ENCODE measurements at places on chromosomes 2 and 18.
A peak's percentile ranks its signal among the peaks of the same experiment; 100 is the strongest.

DNA sequence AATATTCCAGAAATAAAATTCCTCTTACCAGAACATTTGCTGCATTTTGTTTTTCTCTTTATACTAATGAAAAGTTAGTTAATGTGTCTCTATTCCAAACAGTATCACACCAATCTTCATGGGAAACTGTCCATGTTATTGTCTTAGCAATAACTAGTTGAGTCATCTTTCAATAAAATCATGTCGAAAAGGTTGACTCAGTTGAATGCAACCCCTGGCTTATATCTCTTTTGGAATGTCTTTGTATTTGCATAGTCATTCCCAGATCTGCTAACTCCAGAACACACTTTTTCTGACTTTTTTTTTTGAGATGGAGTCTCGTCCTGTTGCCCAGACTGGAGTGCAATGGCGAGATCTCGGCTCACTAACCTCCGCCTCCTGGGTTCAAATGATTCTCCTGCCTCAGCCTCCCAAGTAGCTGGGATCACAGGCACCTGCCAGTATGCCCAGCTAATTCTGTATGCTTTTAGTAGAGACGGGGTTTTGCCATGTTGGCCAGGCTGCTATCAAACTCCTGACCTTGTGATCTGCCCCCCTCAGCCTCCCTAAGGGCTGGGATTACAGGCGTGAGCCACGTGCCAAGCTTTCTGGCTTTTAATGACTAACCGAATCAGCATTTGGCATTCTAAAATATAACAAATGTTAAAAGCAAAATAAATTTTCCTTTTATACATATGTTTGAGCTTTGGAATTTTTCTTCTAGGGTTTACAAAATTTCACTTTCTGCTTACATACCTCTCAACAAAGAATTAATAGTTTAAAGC lies 133.2 kb upstream of the GULP1 start:
- peak; percentile 5 for DNase-seq

DNA sequence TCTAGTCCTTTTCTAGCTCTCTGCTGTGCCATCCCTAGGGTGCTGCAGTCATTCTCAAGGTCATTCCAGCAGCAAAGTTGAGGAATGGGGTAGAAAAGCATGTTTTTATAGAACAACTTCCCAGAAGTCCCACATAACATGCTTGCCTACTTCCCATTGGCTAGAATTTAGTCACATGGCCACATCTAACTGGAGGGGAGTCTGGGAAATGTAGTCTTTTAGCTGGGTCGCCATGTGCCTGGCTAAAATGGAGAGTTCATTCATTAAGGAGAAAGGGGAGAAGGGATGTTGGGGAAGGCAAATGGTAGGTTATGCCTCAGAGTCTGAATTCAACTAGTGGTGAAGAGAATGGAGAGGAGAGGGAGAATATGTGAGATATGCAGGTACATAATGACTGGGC lies 85.7 kb downstream of the SLC4A3 start:
- no peak for DNase-seq

DNA sequence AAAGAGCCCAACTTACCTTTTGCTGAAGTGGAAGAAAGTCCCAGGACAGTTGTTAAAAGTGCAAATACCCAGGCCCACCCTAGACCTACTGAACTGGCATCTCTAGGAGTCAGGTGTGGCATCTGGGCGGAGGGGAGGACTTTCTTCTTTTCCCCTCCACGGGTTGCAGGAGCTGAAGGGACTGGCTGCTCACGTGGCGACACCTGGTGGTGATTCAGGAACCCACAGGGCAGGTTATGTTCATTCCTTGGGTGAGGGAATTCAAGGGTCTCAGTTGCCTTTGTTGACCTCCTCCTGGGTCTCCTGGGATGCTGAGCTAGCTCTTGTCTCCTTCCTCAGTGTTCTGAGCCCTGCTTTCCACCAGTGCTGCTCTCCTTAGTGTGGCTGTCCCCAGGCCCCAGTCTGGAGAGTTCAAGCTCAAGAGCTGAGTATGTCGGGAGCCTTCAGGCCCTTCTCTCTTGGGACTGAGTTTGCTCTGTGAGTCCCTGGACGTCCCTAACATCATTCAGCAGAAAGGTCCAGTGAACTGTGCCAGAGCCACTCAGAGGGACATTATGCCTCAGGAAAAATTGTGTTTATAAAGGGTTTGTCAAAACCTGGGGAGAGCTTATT lies 56.9 kb downstream of the DYSF start:
- DNase-seq, result no peak

- DNase-seq, result no peak
Measured at GRCh38 chr2:74849228-74849892, 15.4 kb downstream of the HK2 start.

DNA sequence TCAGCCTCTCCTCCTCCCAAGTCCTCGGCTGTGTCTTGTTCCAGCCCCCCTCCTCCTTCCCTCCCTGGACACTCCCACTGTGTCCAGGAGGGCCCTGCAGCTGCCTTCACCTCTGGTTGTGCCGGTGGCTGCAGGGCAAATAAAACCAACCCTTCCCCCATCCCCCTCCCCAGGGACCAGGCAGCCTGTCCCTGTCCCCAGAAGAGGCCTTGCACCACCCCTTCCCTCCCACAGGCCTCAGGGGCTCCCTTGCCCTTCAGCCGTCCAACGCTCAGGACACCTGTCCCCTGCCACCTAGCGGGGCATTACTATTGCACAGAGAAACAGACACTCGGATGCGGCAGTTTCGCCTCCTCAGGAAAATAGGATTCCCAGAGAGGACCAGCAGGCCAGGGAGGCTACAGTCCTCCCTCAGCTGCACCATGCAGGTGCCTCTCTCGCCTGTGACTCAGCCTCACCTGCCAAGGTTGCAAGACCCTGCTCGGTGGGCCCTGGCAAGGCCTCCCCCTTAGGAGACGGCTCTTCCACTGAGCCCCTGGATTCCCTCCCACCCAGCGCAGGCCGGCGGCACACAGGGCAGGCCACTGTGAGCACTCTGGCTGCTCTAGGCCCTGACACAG lies 5.5 kb upstream of the GPC1 start:
- no peak for DNase-seq

DNA sequence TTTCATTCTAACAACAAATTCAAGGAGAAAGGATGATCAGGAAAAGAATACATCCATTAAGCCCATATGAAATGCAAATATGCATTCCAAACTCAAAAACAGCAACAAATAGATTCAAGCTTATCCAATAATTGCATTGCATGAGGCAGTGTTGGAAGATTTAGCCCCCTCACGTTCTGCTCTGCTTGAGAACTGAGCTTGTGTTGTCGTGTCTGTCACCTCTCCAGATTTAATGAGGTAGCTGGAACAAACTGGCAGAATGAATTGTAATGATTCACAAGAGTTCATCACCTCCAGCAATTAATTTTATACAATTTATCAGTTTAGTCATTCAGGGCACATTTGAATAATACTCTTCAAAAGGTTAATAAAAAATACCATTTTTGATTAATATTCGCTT lies 54.8 kb downstream of the AP1S3 start:
- no peak for DNase-seq

DNA sequence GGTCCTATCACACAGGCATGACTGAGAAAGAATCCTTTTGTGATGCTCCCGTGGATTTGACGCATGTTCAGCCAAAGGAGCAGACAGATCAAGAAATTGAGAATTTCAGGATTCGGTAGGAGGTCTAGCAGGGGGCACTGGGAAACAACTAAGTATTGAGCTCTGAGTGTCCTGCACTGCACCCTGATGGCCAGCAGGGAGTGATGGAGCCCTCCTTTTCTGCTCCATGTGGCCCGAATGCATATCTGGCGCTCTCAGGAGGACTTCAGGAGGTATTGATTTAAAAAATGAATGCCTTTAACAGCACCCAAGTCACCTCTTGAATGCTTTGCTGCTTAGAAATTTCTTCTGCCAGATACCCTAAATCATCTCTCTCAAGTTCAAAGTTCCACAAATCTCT lies 58.0 kb downstream of the ZNF519 start:
- no peak for DNase-seq

DNA sequence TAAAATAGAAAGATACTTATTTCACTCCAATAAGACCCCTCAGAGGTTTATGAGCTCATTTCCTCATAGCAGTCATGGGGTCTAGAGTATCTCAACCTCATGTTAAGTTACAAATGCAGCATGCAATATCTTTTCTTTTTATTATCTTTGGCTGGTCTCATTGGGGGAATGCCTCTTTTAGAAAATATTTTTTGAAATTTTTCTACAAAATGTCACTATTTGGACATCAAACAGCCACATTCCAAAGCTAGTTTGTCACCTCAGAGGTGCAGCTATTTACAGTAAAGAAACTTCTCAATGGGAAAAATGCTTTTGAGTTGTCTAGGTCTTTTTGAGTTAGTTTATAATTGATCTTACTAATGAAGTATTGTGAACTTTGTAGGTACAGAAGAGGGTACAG lies 370.7 kb upstream of the LRATD1 start:
- no peak for DNase-seq

GRCh38 chr18:46334868-46335281 lies 230.7 kb downstream of the HAUS1 start:
- DNase-seq, result no peak

GRCh38 chr2:233714121-233714520 lies 1.4 kb downstream of the UGT1A5 start:
- no peak for DNase-seq

- DNase-seq, result no peak
Measured at GRCh38 chr2:58614219-58614618, 373.1 kb upstream of the FANCL start.

DNA sequence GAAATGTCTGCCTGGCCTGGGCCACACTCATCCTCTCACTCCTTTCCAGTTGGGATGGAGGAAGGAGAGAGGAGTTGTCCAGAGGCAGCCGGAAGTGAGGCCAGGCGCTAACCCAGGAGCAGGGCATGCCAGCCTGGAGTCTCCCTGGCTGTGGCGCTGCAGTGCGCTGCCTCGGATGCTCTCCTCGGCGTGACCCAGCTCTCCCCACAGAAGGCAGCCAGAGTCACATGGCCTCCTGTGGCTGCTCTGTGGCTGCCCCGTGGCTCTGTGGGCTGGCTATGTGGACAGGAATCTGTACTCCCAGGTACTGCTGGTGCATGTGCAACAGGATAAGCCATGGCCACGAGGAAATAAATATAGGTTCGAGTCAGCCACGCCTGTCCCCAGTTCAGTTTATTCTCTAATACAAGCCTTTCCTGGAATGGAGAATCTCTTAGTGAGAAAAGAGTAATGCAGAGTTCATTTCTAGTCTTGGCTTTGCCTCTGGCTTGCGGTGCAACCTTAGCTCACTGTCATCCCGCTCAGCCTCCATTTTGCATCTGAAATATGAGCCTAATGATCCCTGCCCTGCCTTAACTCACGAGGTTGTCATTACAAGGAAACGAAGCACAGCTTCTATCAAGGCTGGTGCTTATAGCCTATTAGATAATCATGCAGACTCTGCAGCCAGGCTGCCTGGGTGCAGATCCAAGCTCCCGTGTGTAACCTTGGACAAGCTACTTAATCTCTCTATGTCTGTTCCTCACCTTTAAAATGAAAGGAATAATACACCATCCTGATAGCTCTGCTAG lies 106.3 kb downstream of the ANTXR1 start:
- DNase-seq, result no peak

DNA sequence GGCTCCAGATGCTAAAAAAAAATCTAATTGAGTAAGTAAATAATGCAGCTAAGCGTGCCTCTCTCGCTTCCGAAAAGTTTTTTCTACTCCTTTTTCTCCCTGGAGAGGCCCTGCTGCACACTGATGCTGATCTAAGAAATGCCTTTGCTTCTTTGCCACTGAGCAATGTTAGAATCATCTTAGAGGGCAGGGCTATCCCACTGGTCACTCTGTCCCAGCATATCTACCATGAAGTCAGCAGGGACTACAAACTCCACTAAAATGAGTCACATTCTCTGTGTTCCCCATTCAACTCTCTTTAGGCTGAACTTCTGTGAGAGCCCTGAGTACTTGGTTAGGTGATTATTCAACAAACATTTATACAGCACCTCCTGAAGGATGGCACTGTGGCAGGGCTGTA lies 127.6 kb upstream of the LYPD1 start:
- peak; percentile 40 for DNase-seq

GRCh38 chr2:176652300-176653182 lies 383.3 kb downstream of the MTX2 start:
- no peak for DNase-seq

DNA sequence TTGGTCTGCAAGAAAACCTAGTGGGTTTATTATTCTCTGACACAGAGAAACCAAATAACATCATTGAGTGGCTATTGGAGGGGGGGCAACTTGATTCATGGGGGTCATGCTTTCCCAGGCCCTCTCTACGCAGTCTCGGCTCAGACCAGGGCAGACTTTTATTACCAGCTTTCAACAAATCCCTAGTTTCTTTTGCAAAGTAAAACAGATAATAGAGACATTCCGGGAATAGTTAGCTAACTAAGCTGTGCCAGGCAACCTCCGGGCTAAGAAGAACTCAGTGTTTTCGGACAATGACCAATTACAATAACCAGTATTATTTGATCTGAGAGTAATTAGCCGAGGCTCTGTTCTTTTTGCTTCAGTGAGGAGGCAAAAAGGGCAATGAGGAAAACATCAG lies 66.3 kb downstream of the CDK15 start:
- DNase-seq, result no peak

DNA sequence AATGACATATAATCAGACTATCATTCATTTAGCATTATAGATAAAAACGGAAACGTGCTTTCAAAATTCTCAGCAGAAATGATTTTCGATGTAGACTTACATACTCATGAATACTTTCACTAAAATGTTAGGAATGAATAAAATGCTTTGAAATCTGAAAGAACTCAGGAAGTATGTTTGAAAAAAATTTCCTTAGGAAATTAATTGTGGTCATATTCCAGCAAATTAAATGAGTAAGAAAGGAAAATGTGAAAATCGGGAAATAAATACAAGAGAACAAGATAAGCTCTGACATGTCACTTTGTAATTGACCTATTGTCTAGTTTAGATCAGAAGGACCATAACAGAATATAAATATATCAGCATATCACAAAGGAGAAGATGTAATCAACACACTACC lies 981.0 kb upstream of the CDH2 start:
- no peak for DNase-seq

GRCh38 chr2:204643326-204643725 lies 98.1 kb downstream of the PARD3B start:
- DNase-seq, result no peak

GRCh38 chr2:195319112-195319460 lies 337.9 kb upstream of the SLC39A10 start:
- no peak for DNase-seq

- no peak for DNase-seq
Measured at GRCh38 chr2:12702168-12703121, 14.3 kb upstream of the TRIB2 start.

DNA sequence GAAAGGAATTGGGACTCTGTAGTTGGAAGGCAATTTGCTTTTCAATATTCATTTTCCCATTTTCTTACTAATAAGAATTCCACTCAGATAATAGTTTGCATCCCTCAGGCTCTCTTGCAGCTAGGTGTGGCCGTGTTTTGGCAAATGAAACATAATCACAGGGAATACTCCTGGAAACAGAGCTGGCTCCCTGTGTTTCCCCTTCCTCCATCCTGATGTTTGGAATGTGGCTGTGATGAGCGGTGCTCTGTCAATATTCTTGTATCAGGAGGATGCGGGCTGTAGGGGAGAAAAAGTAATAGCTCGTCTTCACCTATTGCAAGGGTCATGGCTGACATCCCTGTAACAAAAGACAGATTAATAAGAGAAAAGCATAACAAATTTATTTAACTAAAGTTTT lies 271.0 kb downstream of the MYCN start:
- no peak for DNase-seq

GRCh38 chr2:196099916-196100315 lies 31.3 kb upstream of the DNAH7 start:
- DNase-seq, result no peak
